Activated CD4-positive, CD25-positive, alpha-beta regulatory T cell treated with anti-CD3 and anti-CD28 coated beads, Interleukin-2, amount 50 U/mL, for 16 hours (primary cell): ENCODE measurements at places on chromosomes 6 and 20.

GRCh38 chr6:41367700-41368099 is 32.3 kb downstream of the NCR2 start:
- no peak for DNase-seq

GRCh38 chr6:53916804-53917463 is 122.1 kb downstream of the LRRC1 start:
- no peak for DNase-seq

DNA sequence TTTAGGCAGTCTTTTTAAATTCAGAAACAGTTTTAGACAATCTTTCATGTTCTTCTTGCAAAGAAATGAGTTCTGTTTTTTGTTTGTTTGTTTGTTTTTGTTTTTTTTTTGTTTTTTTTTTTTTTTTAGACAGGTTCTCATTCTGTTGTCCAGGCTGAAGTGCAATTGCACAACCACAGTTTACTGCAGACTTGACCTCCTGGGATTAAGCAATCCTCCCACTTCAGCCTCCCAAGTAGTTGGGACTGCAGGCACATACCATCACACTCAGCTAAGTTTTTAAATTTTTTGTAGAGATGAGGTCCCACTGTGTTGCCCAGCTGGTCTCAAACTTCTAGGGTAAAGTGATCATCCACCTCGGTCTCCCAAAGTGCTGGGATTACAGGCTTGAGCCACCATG is 96.2 kb downstream of the OTOR start:
- DNase-seq, result no peak

DNA sequence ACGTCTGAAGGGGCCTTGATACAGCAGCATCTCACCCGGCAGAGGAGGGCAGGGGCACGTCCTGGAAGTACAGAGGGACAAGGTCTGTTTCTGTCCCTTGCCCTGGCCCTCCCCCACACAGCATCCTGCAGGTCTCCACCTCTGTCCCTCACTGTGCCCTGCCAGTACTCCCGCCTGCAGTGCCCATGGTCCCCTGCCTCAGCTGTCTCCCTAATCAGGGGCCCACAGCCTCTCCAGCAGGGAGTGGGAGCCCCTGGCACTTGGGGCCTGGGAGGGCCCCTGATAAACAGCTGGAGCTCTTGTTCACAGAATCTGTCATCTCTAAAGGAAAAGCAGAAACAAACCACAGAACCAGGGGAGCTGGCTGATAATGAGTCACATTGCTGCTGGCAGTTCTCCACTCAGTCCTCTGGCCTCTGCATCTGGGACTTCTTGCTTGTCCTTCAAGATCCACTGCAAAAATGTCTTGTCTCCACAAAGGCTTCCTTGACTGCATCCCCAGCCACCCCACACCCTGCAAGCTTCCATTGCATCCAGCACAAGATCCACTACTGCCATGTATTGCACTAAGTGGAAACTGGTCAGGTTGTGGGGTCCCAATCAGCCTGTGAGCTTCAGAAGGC is 33.2 kb upstream of the TAF8 start:
- no peak for DNase-seq

DNA sequence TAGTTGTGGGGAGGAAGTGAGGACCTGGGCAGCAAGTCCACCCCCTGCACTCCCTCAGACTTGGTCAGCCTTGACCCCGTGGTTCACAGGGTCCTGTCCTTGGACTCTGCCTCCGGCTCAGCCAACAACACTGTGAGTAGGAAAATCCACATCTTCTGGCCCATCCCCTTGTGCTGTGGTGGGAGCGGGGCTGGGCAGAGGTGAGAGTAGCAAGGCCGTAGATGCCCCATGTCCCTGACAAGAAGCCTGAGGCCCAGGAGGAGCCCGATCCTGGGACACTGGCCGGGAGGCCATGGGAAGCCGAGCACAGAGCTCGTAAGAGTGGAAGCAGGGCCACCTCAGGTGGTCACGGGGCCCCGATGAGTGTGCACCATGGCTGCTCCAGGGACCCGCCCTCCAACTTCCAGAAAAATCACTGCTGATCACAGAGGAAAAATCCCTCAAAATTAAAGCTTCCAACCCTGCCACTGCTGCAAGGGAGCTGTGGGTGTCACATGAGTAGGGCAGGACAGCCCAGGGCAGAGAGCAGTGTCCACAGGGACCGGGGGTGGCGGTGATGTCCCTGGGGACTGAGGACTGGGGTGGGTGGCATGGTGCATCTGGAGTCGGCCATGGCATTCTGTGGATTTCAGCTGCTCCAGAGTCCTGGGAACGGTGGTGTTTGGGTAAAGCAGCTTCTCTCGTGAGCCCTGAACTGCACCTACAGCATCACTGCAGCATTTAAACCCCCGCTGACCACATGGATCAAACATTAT is 189.4 kb downstream of the DLL1 start:
- DNase-seq, result no peak

- no peak for DNase-seq
Observed at GRCh38 chr6:42522942-42523814, 40.7 kb upstream of the UBR2 start.

DNA sequence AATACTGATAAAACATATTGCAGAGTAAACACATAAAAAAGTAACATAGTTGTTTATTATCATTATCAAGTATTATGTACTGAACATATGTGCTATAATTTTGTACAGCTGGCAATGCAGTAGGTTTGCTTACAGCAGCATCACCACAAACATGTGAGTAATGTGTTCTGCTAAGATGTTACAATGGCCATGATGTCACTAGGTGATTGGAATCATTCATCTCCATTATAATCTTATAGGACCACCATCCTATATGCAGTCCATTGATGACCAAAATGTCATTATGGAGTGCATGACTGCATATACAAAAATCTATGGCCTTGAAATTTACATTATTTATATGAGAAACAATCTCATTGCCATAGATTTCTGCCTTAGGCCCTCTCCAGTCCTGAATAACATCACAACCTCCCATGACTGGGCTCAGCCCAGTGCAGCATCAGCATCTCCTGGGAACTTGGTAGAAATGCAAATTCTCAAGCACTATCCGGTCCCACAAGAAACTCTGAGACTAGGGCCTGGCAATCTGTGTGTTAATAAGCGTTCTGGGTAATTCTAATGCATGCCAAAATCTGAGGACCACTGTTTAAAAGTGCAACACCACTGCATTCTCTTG is 352.0 kb upstream of the MARCKS start:
- DNase-seq, result no peak

GRCh38 chr6:28137505-28137981 is 4.1 kb upstream of the ZKSCAN8 start:
- no peak for DNase-seq

DNA sequence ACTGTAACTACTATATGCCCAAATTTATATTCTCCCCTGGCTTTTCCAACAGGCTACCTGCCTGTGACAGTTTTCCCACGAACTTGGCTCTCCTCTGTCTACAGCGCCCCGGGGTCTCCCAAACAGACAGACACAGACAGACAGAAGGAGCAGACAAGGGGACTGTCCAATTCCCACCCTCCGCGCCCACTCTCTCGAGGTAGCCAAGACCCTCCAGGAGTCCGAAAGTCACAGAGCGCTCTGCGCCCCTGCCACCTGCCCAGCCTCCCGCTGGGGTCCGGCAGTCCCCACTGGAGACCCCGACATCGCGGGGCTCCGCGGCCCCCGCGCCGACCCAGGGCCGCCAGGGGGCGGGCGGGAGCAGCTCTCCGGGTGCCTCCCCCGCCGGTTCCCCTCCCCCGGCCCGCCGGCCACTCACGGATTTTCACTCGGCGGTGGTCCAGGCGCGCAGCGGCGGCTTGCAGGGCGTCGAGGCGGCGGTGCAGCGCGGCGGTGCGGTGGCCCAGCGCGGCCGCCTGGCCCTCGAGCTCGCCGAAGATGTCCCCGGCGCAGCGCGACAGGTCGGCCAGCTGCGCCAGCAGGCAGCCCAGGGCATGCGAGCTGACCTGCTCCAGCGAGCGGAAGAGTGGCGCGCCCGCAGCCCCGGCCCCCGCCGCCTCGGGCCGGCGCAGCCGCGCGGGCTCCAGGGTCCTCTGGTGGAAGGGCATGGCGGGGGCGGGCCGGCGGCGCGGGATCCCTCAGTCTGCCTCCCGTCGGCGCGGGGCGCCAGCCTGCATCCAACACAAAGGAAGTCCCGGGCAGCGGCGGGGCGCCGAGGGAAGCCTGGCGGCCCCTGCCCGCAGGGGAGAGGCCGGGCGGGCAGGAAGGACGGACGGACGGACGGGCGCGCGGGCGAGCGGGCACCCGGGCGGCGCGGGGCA is 81.3 kb upstream of the CCDC28A start:
- no peak for DNase-seq

GRCh38 chr20:33280000-33280680 is 2.9 kb upstream of the BPIFB1 start:
- DNase-seq, result no peak

- no peak for DNase-seq
Observed at GRCh38 chr6:14517516-14518105, 400.0 kb downstream of the CD83 start.

DNA sequence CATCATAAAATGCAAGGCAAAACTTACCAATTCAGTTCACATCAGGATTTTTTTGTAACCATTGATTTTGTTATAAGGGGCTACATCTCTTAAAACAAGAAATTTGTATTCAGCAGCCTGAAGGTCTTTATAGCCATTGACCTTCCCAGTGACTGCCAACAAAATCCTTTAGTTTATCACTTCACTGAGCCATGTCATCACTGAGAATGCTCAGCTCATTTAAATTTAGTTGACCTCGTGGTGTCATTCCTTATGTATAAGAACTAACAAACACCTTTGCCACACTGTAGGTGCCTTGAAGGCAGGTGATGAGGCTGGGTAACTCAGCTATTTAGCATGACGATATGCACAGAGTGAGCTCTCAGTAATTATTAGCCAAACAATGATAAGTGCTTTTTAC is 77.7 kb downstream of the GRM1 start:
- DNase-seq, result no peak

- DNase-seq, result no peak
Observed at GRCh38 chr6:161010418-161010817, 18.8 kb downstream of the MAP3K4 start.

GRCh38 chr20:20019123-20019522 is 2.0 kb downstream of the NAA20 start:
- no peak for DNase-seq

DNA sequence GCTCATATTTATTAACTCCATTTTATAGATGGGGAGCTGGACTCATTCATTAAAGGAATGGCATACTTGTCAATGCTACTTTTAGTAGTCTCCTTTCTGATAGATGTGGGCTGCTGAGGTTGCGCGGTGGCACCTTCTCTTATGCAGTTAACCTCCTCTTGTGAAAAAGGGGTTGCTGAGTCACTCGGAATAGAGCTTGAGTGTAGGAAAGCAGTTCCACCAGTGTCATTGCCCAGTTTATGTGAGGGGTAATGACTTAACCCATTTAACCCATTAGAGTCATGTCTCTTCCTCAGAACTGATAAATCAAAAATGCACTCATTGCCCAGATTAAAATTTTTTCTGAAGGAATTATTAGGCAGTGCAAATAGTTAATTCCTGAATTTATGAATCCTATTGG is 6.3 kb downstream of the MAPK14 start:
- no peak for DNase-seq

DNA sequence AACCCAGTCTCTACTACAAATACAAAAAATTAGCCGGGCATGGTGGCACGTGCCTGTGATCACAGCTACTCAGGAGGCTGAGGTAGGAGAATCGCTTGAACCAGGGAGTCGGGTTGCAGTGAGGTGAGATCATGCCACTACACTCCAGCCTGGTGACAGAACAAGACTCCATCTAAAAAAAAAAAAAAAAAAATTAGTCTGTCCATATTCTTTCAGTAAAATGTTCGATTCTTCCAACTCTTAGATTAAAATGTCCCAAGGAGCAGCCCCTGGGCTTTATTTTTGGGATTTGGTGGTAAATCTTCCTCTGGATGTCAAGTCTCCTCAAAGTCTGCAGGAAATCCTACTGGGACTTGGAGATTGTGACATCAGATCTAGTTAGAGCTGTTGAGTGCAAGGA is 101.0 kb upstream of the EEF1E1 start:
- no peak for DNase-seq

- no peak for DNase-seq
Observed at GRCh38 chr6:43009124-43009523, 4.6 kb downstream of the MEA1 start.

DNA sequence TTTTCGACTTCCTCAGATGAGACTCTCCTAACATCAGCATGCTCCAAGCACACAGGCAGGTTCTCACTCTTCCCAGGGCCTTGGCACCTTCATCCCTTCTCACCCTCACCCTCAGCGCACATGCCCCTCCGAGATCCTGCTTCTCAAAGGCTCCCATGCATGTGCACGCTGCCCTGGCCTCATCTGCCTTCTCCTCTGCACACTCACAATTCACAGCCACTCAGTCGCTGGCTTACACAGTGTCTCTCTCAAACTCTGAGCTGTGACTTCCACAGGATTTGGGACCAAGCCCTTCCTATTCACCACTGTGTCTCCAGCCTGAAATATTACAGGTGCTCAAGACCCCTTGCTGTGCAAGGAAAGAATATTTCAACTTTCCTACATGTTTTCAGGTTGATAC is 30.3 kb downstream of the WDR27 start:
- no peak for DNase-seq

GRCh38 chr6:141107591-141108160 is 1025.0 kb upstream of the GJE1 start:
- no peak for DNase-seq

- DNase-seq, result no peak
Observed at GRCh38 chr20:12699374-12700228, 309.2 kb upstream of the SPTLC3 start.

DNA sequence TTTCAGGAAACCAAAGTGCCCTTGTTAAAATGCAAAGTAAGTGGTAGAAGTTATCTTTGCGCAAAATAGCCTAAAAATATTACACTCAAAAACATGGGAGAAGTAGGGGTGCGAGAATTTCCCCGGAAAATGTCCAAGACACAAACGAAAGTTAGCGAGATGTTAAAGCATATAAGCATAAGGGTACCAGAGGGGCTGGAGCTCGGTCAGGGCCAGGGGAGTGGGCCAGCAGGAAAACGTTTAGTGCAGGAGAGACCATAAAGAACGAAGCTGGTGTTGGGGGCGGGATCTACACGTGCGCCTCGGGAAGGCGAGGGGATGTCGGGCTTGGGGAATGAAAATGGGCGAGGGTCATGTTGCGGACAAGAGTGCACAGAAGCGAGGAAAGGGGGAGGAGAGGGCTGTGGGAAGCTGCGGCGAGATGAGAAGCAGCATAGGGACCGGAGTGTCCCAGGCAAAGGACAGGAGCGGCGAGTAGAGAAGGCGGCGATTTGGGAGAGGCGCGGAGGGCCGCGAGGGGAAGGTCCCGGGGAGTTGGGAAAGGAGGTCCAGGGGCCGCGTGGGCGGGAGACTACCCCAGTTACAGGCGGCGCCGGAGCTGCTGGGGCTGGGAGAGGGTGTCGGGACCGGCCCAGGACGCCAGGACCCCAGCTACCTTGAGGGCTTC is 600 bp downstream of the XPO5 start:
- DNase-seq, result no peak

DNA sequence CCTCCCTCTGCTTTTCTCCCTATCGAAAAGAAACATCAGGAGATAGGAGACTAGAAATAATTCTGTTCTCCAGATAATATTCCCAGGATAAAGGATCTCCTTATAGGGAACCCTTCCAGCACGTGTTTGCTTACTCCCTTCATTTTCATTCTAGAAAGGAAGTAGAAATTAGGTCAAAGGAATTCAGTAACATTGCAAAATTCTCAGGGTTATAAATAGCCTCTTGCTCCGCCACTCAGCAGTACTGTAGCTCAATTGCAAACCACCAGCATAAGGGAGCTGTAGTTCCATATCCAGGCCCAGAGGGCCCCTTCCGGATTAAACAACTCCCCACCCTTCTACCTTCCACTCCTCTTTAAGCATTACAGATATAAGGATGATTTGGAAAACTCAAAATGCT is 6.2 kb downstream of the ELMO2 start:
- DNase-seq, result no peak

GRCh38 chr6:51137777-51138176 is 319.1 kb downstream of the TFAP2B start:
- no peak for DNase-seq
